ENCODE measurements at places on chromosomes 6 and 20.

DNA sequence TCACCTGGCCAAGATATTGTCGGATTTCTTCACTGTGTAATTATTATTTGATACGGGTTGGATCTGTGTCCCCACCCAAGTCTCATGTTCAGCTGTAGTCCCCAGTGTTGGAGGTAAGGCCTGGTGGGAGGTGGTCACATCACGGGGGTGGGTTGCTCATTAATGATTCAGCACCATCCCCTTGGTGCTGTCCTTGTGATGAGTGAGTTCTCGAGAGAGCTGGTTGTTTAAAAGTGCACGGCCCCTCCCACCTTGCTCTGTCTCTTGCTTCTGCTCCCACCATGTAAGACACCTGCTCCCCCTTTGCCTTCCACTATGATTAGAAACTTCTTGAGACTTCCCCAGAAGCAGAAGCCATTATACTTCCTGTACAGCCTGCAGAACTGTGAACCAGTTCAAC, 173.9 kb upstream of the PMEPA1 start:
- DNase-seq: no peak

DNA sequence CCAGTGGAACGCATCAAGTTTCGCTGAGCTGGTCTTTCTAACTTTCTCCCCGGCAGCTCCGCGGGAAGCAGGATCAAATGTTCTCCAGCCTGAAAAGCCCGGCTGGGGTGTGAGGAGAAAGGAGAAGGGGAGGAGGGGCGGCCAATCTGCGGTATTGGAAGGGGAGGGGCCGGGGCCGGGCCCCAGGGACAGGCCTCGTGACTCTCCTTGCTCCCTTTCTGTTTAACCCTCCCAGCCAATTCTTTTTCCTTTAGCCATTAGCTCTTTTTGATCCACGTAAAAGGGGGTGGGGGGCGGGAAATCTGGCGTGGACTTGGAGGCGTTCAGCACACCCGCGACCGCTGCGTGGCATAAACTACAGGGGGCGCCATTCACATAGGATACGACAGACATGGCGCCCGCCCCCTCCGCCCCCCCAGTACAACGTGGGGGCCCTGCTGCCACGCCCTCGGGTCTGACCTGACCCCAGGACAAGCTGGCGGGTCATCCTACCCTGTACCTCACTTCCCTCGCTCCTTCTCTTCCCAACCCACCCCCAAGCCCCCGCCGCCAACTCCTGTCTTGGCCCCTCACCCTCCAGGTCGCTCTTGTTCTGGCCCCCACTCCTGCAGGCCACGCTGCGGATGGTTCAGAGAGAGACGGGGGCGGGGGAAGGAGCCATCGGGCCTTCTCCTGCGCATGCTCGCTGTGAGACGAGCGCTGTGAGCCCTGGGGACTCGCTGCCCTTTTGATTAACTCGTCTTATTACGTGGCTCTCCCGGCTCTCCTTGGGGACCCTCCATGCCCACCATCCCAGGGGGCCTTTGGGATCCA, 7.8 kb upstream of the MDGA1 start:
- peak; percentile 88 for DNase-seq

DNA sequence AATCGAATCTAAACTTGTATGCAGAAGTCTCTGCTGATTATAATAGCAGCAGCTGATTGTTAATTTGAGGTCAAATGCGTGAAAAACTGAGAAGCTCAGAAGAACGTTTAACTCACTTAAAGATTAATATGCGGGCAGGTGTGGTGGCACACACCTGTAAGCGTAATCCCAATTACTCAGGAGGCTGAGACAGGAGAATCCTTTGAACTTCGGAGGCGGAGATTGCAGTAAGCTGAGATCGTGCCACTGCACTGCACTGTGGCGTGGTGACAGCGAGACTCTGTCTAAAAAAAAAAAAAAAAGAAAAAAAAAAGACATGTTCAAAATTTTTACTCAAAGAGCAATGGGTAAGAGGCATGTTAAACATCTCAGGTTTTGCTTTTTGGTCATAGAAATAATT, 1370.8 kb downstream of the GRIK2 start:
- DNase-seq: no peak

DNA sequence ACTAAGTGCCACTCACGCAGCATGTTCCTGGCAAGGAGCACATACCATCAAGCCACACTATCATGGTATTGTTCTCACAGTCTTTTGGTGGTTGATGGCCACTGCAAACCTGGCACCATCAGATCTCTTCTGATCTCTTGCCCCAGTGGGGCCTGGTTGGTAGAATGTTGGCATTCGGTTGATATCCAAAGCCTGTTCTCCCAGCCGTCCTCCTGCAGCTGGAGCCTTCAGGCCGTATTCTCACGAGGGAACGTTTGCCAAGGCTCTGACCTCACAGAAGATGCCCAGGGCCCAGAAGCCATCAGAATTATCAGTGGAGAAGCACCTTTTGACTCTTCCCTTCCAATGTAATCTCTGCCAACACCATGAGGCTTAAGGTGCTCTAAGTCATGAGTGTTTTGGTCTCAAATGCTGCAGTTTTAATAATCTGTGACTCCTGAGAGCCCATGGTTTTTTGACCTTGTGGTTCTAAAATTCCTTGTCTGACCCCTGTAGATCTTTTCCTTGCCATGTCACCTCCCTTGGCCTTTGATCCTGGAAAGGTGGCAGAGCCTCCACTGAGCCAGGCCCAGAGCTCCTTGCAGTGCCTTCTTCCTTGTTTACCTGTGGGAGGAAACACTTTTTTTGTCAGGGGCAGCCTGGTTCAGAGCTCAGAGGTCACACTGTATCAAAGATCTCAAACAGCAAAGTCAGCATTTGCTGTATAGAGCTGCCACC, 27.8 kb downstream of the POFUT1 start:
- DNase-seq: no peak

DNA sequence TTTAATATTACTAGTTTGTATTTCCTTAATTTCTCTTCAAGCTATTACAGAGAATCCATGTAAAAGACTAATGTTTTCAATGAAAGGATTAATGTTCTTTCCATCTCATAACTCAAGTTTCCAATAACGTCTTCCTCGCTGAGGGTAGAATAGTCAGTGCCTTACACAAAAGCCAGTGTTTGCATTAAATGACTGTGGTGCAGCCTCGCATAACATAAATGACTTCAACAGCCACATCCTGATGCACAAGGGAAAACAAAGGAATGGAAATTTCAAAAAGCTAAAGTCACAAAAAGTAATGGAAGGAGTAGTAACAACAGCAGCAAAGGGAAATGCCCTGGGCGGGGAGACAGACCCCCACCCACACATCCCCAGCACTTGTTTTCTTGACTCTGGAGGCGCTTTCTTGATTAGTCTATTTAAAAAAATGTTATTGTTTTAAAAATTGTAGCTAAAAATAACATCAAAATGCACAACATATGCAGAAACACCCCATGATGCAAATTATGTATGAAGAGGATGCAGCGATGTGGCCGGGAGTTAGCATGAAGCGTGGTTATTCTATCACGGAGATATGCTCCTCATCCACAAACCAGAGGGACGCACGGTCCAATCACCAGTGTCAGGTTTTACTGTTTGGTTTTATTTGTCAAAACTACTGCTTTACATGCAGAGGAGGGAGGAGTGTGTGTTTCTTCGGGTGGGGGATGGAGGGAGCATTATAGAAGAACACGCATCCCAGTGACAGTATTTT, 228.6 kb downstream of the GMPR start:
- DNase-seq: peak; percentile 30
